MV-4-11 (cell line): ENCODE measurements at places on chromosomes 12 and 14.
A peak's percentile ranks its signal among the peaks of the same experiment; 100 is the strongest.

DNA sequence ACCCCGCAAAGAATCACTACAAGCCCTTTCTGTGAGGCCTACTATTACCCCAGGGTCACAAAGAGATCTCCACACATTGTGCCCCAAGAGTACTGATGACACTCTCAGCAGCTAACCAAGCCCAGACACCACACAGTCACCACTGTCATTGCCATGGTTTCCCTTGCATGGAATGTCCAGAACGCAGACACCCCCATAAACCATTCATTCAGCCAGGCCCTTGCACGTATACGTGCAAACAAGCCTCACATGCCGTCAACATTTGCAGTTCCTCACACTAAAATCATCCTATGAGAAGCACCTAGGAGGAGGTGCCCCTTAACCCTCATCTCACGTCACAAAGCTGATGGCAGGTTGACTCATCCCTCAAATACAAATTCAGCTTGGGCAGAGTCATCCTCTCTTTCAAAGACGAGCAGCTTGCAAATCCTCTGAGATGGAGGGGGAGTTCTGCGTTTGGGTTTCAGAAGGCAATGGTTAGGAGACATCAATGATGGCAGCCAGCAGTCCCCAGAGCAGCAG, 17.1 kb upstream of the KRT77 start:
- DNase-seq = no peak

DNA sequence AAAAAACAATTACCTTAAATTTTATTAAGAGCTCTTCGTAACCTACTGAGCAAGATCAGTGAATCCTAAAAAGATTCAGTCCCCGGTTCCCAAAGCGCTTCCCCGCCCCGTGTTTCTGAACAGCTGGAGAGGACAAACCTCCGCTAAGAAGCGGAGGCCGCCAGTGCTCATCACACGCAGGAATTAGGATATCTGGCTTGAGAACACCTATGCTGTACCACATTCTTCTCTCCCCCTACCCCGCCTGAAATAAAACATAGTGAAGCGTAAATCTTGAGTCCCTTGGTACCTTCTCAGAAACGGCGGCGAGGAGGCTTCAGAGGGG, 774 bp upstream of the WDR20 start:
- no peak for DNase-seq

- DNase-seq = no peak
Measured at GRCh38 chr14:21539189-21539940, 13.2 kb upstream of the SALL2 start.

GRCh38 chr14:31360919-31361662, 59.3 kb downstream of the HEATR5A start:
- no peak for DNase-seq

DNA sequence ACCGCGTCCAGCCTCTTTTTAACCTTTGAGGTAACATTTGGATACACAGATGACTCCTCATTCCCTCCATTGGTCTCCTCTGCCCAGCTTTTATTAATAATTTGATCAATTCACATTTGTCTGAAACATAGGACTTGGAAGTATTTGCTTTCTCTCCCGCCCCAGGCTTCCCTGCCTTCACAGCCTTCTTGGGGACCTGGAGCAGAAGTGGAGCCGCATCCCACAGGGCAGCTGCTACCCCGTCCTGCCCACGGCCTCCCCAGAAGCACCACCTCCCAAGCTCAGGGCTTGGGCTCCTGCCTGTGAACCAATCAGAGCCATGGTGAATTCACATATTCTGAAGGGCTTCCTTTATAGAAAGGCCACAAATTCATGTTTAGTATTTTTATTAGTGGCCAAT, 97.6 kb downstream of the PIWIL1 start:
- DNase-seq = no peak

- DNase-seq = peak; percentile 72
Measured at GRCh38 chr12:99026332-99027054, 381.4 kb downstream of the APAF1 start.

- no peak for DNase-seq
Measured at GRCh38 chr12:25243680-25243990, 7.1 kb downstream of the KRAS start.

DNA sequence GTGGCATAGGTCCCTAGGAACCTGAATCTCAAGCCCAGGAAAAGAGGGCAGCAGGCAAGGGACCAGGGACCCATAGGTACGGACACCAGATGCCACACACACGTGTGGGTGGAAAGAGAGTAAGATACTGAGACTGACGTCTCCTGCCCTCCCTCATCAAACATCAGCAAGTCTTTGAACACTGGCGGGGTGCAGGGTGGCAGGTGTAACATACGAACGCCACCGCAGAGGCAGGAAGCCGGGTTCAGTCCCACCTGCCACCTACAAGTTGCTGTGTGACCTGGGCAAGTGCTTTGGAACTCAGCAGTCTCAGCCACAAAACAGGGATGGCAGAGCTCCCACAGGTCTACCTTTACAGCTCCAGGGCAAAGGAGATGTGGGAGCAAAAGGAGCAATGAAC, 11.1 kb downstream of the ACTN1 start:
- DNase-seq = no peak

GRCh38 chr12:84877340-84877739, 35.3 kb downstream of the SLC6A15 start:
- no peak for DNase-seq

DNA sequence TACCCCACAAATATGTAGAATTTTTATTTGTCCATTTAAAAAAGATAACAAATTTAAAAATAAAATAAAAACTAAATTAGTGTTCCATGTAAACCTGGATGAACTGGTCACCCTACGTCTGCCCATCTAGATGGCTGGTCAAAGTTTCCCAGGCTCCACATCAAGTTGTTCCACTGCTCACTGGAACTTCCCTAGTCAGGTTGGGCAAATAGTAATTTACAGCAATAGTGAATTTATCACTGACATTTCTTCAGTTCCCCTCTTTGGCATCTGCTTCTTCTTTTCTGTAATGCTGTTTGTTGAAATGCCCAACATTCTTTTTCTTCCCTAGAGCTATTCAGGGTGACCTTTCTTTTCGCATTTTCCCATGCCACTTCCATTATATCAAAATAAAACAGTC, 272.7 kb upstream of the BTG1 start:
- DNase-seq = peak; percentile 28

DNA sequence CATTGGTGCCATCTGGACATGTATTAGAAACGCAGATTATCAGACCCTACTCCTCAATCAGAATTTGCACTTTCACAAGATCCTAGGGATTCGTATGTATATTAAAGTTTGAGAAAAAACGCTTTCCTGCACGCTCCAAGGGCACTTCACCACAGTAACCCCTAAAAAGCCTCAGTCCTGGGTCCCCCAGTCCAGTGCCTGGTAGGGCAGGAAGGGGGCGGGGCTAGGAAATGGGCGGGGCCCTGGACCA, 369 bp downstream of the DEPDC4 start:
- DNase-seq = no peak

- DNase-seq = no peak
Measured at GRCh38 chr12:85996280-85996679, 122.2 kb downstream of the NTS start.

DNA sequence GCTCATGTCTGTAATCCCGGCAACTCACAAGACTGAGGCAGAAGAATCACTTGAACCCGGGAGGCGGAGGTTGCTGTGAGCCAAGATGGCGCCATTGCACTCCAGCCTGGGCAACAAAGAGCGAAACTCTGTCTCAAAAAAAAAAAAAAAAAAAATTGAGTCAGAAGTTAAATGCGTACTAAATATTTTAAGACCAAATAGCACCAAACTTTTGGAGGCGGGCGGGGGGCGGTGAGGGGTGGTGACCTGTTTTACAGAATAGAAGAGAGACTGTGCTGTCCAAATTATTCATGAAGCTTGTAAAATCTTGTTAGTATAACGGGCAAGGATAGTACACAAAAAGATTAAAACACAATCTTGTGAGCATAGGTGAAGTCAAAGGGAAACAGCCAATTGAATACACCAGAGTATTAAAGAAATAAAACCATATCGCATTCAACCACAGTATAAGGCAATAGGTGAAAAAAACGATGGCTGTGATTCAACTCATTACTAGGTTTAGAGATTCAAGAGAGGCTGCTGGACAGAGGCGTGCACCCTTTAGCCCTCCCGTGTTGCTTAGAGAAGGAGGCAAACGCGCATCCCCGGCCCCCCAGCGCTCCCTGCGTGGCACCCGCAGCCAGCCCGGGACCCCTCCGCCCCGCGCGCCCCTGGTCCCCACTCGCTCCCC, 571 bp downstream of the ZNF891 start:
- no peak for DNase-seq

- no peak for DNase-seq
Measured at GRCh38 chr12:2832550-2833127, 2.2 kb downstream of the NRIP2 start.

- no peak for DNase-seq
Measured at GRCh38 chr12:124837958-124838803, 25.5 kb downstream of the SCARB1 start.

GRCh38 chr14:56219666-56220413, 101.6 kb downstream of the PELI2 start:
- no peak for DNase-seq

- peak; percentile 0 for DNase-seq
Measured at GRCh38 chr12:101001669-101002068, 207.1 kb downstream of the ANO4 start.

DNA sequence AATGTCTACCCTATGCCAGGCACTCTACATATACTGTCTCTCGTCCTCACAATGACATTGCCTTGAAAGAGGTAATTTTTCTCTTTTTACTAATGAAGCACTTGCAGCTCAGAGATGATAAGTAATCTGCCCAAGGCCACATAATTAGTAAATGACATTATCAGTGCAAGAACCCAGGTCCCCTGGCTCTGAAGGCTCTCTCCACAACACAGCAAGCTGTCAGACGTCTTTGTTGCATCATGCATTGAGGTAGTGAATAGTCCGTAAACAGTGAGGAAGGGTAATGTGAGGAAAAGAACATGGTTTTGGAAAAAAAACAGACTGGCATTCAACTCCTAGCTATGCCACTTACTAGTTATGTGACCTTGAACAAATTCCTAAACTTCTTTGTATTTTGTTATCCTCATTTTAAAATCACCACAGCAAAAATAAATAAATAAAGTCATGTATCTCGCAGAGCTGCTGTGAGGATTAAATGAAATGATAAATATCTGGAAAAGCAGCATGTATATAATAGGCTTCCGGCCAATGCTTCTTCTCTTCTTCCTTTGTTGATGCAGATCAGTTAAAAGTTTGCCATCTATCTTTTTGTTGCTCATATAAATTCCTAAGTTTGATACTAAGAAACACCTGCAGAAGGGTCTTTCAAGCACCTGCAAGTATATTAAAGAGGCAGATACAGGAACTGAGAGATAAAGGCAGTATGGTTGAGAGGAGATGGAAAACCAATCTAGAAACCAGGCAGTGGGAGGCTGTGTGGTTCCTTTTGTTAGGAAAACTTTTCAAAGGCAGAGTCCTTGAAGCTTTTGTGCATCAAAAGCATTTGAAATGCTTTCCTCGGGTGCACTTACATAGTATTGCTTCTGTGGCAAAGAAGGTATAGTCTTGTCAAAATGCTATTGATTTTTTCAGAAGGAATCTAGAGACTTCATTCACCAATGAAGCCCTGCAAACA, 82.8 kb downstream of the BTG1 start:
- no peak for DNase-seq

DNA sequence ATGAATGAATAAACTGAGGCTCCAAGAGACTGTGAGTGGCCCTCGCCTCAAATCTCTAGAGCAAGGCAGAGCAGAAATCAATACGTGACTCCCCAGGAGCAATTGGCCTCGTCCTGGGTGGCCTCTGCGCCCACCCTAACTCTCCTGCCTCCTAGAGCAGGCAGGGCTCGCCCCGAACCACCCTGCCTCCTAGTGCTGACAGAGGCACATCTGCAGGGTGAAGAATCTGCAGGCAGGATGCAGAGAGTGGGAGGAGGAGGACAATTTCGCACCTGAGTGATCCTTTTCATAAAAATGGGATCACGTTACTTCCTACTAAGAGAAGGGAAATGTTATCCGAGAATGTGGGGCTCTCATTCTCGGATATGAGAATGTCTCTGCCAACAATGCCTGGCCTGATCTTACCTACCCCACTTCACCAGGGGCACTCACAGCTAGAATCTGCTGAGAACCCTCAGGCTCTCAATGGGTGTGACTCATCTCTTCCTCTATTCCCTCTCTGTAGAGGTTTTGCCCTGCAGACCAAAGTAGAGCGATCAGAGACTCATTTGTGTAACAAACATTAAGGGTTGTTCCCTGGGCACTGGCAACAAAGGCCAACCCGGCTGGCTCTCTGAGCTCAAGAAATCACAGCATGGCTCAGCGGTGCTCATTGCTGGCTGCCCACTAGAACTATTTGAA, 61.7 kb upstream of the BCL2L14 start:
- DNase-seq = peak; percentile 90

- DNase-seq = no peak
Measured at GRCh38 chr12:109952873-109953272, 43.3 kb downstream of the GIT2 start.

DNA sequence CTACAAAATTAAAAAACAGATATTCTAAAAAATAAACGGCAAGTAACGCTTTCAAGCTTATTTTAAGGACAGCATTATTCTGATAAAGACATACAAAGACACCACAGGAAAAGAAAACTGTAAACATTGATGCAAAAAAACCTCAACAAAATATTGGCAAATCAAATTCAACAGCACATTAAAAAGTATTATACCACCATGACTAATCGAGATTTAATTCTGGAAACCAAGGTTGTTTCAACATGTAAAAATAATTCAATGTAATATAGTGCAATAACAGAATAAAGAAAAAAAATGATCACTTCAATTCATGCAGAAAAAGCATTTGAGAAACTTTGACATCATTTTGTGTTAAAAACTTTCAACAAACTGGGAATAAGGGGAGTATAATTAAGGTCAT, 1323.2 kb downstream of the FSCB start:
- no peak for DNase-seq

DNA sequence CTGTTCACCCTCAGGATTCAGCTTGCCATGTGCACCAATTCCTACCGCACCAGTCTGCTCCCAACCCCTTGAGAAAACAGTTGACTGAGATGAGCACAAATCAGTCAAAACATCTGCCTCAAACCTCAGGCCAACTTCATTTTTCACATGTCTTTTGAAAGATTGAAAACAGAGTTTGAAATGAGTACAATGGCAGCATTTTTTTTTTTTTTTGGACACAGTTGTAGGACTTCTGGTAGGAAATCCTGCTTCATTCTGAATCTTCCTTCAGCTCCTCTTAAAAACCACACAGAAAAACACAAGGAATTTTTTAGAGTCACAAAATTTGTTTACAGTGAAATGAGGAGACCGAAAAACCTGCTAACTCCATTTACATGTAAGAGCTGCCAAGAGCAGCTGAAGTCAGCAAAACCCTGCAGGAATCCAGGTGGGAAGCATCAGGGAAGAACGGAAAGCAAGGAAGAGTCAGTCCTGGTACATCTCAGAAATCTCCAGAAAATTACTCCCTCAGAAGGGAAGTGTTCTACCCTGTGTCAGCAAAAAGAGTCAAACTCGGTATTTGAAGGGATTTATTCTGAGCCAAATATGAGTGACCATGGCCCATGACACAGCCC, 100.3 kb upstream of the TMTC1 start:
- no peak for DNase-seq

GRCh38 chr14:90552465-90553297, 155.9 kb downstream of the CALM1 start:
- no peak for DNase-seq

DNA sequence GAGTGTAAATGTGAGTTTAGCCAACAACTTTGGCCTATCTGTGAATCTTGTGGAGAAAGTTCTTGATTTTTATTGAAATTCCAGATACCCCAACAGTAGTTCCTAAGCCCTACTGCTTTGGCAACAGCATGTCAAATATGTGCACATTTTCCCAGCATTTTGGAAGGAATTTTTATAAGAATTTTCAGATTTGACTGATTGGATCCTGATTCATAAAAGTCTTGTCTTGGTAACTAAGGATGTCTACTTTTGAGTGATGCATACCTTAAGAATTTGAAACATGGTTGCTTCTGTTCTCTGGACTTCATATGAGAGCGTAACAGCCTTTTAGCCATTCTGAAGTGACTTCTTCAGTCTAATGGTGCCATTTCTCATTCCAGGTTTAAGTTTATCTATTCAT, 106.7 kb downstream of the ANO4 start:
- no peak for DNase-seq
